ENCODE measurements at places on chromosomes 7 and 10. TPM values are rescaled to one million over a fixed set of nuclear protein-coding genes. Genes with fewer than 3 reads are reported as not detected.
A peak's percentile ranks its signal among the peaks of the same experiment; 100 is the strongest.

WASL gene
- total RNA-seq, result 40.0 TPM

DNA sequence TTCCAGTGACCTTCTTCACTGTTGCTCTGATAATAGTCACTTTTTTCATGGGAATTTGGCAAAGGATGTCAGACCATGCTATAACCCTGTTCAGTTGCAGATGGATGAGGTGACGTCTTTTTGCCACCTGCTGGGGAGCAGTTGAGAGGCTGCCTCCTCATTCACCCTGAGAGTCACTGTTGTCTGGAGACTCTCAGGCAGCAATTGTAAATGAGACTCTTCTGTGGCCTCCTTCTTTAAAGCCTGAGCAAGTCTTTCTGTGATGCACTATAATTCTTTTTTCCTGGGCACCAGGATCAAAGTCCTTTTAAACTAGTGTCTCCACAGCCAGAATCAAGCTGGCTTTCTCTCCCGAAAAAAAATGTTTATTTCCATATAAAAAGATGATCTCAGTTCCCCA, 345.1 kb downstream of the ARL4A start:
- DNase-seq, result no peak

GRCh38 chr7:2622869-2623697, 8.7 kb upstream of the TTYH3 start:
- DNase-seq, result peak; percentile 79

GRCh38 chr7:70498232-70498992, 633.5 kb upstream of the GALNT17 start:
- no peak for DNase-seq

GRCh38 chr7:157477550-157478212, 140.9 kb downstream of the DNAJB6 start:
- peak; percentile 59 for DNase-seq

GRCh38 chr7:90613088-90613498, 17.0 kb downstream of the CDK14 start:
- DNase-seq, result no peak

HSPA12A gene
- 7.4 TPM for total RNA-seq

PTPRE gene
- total RNA-seq, result 70.6 TPM

DCLRE1A gene
- total RNA-seq, result 6.1 TPM

DNA sequence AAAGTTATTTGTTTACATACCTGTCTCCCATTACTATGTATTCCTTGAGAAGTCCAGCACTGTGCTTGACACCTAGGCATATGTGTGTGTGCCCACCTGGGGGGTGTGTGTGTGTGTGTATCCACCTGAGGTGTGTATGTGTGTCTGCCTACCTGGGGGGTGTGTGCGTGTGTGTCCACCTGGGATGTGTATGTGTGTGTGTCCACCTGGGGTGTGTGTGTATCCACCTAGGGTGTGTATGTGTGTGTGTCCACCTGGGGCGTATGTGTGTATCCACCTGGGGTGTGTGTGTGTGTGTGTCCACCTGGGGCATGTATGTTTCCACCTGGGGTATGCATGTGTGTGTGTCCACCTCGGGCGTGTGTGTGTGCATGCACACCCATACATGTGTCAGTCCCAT, 603.5 kb downstream of the PHTF2 start:
- no peak for DNase-seq

All from upper lobe of right lung (tissue), 1 donor.